Ovary (tissue), 10 donors: ENCODE measurements at places on chromosomes 12 and 14. TPM values are rescaled to one million over a fixed set of nuclear protein-coding genes. Genes with fewer than 3 reads are reported as not detected.
A peak's percentile ranks its signal among the peaks of the same experiment; 100 is the strongest.

The MAGOHB gene
- total RNA-seq: 8.5 TPM

The ESPL1 gene
- total RNA-seq: 0.11 TPM

The COCH gene
- total RNA-seq: 0.30 TPM

- no peak for DNase-seq
- no peak overlapping the region for H3K27ac ChIP-seq
- H3K4me1 ChIP-seq: peaks cover 3% of the 10 kb centered on the region
- no peaks in the 10 kb centered on the region for H3K27me3 ChIP-seq
Observed at GRCh38 chr12:53327435-53328042, 6.1 kb upstream of the AAAS start.

- H3K36me3 ChIP-seq: no peaks in the 10 kb centered on the region
- no peak overlapping the region for H3K27ac ChIP-seq
- H3K27me3 ChIP-seq: no peaks in the 10 kb centered on the region
- DNase-seq: no peak
Observed at GRCh38 chr12:13340149-13340548, 143.6 kb downstream of the EMP1 start.

GRCh38 chr12:49533331-49533730 lies 5.5 kb upstream of the KCNH3 start:
- no peak overlapping the region for H3K27ac ChIP-seq
- no peak overlapping the region for H3K4me3 ChIP-seq
- no peaks in the 10 kb centered on the region for H3K36me3 ChIP-seq
- H3K27me3 ChIP-seq: no peaks in the 10 kb centered on the region
- H3K4me1 ChIP-seq: no peaks in the 10 kb centered on the region

- no peaks in the 10 kb centered on the region for H3K27me3 ChIP-seq
- no peaks in the 10 kb centered on the region for H3K4me1 ChIP-seq
- no peak overlapping the region for H3K4me3 ChIP-seq
- H3K27ac ChIP-seq: no peak overlapping the region
- DNase-seq: no peak
Observed at GRCh38 chr12:125902991-125903390, 837.8 kb downstream of the AACS start.

DNA sequence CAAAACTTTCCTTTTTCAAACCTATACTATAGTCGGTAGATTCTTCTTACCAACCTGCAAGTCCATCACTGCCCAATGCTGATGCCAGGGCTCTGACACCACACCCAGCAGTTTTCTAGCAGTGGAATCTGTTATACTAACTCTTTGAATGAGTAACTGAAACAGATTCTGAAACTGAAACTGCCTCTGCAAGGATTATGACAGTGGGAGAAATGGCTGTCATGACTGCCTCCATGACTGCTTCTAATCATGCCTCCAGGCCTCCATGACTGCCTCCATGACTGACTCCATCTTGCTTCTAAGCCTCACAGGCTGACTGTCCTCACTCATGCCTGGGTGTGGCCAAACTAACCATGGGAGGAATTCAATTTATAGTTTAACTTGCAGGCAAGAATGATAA lies 29.4 kb upstream of the OXA1L start:
- H3K36me3 ChIP-seq: no peaks in the 10 kb centered on the region
- no peaks in the 10 kb centered on the region for H3K4me1 ChIP-seq
- H3K27ac ChIP-seq: no peak overlapping the region
- no peak for DNase-seq

- H3K4me1 ChIP-seq: no peaks in the 10 kb centered on the region
- H3K36me3 ChIP-seq: no peaks in the 10 kb centered on the region
- no peaks in the 10 kb centered on the region for H3K27me3 ChIP-seq
- no peak overlapping the region for H3K4me3 ChIP-seq
Observed at GRCh38 chr14:56059054-56059453, 59.2 kb upstream of the PELI2 start.

GRCh38 chr12:92821142-92821541 lies 108.0 kb downstream of the EEA1 start:
- no peak overlapping the region for H3K27ac ChIP-seq
- no peak overlapping the region for H3K4me3 ChIP-seq
- H3K4me1 ChIP-seq: no peaks in the 10 kb centered on the region
- no peak for DNase-seq
- no peaks in the 10 kb centered on the region for H3K36me3 ChIP-seq
- H3K27me3 ChIP-seq: no peaks in the 10 kb centered on the region

- no peaks in the 10 kb centered on the region for H3K36me3 ChIP-seq
- H3K27me3 ChIP-seq: no peaks in the 10 kb centered on the region
- H3K27ac ChIP-seq: peak overlapping the region; percentile 87
- DNase-seq: no peak
Observed at GRCh38 chr12:32107359-32108267, 966 bp downstream of the BICD1 start.

DNA sequence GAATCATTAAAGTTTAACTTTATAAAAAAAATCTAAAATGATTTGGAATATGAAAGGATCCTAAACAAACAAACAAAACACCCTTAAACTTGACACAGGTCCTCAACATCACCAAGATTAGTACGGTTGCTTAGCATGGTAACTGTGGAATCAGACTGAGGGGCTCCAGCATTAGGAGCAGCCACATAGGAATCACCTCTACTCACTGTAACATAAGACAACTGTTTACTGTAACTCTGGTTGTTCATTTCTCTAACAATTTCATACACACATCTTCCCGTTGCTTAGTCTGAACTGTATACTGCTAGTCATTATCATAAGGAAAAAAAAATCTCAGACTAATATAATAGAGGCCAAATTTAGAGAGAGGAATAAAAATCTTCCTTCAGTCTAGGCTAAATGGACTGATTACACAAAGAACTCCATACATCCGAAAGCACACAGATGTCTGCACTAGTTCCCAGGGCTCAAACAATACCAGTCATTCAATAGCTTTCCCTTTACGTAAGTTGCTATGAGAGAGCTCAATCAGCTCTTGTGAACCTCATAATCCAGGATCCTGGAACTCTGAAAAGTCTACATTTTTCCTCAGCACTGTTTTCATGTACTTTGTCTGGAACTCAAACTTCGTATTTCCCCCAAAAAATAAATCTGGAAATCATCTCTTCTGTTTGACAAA lies 26.0 kb downstream of the LRP6 start:
- no peak overlapping the region for H3K27ac ChIP-seq
- DNase-seq: no peak
- no peaks in the 10 kb centered on the region for H3K36me3 ChIP-seq

- H3K27me3 ChIP-seq: no peaks in the 10 kb centered on the region
- peak overlapping the region; percentile 90 for H3K4me3 ChIP-seq
- no peak for DNase-seq
- no peak overlapping the region for H3K27ac ChIP-seq
Observed at GRCh38 chr14:21267431-21267845, 1.8 kb downstream of the HNRNPC start.

DNA sequence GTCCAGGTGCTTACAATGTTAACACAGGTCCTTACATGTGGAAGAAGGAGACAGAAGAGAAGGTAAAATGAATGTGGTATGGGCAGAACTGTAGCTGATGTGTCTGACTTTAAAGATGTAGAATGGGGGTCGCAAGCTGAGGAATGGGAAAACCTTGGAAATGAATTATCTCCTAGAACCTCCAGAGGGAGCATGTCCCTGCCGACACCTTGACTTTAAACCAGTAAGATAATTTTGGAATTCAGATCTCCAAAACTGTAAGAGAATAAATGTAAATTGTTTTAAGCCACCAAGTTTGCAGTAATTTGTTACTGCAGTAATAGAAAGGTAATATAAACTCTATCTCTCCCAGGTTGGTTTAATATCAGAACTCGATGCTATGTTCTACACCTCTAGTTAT lies 80.1 kb upstream of the ALG10 start:
- no peaks in the 10 kb centered on the region for H3K36me3 ChIP-seq
- H3K27ac ChIP-seq: no peak overlapping the region
- H3K4me1 ChIP-seq: no peaks in the 10 kb centered on the region
- no peaks in the 10 kb centered on the region for H3K27me3 ChIP-seq
- H3K4me3 ChIP-seq: no peak overlapping the region
- no peak for DNase-seq
